ENCODE measurements at places on chromosomes 1 and 21.

GRCh38 chr1:115457289-115457688 is 119.2 kb upstream of the NGF start:
- no peak for DNase-seq

DNA sequence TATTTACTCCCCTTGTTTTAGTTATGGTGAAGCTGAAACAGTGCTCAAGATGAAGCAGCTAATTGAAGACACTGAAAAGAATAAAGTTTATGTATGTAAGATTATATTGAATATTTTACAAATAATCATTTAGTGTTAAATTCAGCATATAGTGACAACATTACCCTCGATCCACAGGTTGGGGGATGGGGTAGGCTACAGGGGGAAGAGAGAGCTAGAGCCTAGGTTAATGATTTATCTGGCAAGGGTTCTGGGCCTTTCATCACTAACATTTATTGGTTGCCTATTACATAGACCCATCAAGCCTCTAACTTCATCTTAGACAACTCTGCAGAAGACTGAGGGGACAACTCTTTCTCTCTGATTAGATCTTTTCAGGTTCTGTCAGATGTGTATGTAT is 21.3 kb downstream of the ZCCHC17 start:
- no peak for DNase-seq

DNA sequence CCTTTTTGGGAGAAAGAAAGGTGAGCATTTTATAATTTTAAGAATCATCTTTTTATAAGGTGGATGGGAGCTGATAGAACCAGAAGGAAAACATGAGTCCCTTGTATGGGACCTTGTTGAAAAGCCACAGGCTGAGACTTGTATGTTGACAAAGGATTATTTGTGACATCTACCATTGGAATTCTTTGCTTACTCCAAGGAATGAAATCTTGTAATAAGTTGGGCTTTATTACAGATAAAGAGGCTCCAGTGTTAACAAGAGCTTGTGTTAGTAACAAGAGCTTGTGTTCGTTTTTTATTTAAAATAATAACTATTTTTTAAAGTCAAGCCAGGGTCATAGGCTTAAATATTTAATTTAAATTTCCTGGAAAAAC is 201.1 kb upstream of the CHRM3 start:
- DNase-seq = no peak

DNA sequence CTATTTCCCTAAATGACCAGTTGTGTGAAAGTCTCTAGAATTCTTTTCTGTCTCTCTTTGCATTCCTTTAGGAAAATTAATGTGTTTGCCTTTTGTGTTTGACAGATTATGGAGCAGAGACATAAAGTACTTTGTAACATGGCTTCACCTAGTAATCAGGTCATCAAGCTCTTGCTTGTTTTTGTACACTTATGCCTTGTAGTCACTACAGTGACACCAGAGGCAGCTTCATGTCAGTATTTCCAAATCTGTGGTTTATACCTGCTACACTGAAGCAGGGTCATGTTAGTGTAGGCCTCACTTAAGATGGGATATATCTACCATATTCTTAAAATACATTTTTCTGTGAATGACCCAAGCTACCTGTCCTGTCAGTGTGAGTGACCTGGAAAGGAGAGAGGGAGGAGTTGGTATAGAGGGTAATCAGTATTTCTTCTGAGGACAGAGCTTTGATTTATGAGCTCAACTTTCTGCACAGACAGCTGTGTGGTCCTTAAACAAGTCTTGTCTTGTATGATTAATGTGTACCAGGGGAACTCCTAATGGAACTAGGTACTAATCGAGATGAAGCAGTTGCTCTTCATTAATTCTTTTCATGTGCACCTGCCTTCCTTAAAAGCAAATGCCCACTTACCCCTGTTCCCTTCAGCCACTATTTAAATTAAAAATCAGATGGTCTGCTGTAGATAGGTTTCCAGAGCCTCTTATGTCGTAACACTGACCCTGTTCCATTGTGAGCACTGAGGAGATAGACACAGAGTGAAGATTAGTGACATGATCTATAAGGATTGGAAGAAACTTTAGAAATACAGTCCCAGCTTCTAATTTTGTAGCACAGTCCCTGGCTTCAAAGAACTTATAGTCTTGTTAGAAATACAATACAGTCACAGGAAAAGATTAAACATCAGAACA is 45.7 kb downstream of the MACO1 start:
- DNase-seq = no peak

- DNase-seq = no peak
Measured at GRCh38 chr21:41809891-41810596, 43.2 kb upstream of the RIPK4 start.

DNA sequence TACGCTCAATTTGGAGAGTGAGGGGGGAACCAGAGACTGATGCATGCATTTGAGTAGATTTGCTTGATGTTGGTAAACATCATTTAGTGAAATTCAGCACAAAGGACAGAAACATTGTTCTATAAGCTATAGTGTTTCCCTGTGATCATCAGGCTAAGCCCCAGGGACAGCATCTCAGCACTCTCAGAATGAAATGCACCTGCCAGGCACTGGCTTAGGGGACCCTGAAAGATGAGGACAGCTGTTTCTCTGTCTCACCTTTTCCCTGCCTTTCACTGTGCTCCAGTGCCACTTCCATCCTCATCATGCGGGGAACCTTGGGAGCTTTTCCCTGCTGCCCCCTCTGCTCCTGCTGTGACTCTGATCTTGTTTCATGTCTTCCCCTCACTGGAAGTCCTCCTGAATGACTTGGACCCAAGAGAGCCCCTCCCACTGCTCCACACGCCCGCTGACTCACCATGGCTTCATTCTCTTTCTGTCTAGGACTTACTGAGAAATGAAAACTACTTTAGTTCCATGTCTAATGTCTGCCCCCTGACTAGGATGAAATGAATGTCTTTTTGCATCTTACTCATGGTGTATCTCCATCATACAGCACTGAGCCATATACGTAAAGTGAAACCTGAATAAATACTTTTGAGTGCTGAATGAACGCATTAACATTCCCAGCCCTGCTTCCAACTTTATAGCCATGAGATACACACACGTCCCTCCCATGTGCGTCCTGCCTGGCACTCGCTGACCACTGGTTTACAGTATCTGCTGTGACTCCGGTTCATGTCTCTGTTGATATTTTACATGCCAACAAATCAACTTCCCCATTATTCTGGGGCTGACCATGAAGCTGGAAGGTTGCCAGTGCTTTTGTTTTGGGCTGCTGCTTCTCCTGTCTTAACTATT is 182.0 kb downstream of the PCP4 start:
- DNase-seq = no peak

DNA sequence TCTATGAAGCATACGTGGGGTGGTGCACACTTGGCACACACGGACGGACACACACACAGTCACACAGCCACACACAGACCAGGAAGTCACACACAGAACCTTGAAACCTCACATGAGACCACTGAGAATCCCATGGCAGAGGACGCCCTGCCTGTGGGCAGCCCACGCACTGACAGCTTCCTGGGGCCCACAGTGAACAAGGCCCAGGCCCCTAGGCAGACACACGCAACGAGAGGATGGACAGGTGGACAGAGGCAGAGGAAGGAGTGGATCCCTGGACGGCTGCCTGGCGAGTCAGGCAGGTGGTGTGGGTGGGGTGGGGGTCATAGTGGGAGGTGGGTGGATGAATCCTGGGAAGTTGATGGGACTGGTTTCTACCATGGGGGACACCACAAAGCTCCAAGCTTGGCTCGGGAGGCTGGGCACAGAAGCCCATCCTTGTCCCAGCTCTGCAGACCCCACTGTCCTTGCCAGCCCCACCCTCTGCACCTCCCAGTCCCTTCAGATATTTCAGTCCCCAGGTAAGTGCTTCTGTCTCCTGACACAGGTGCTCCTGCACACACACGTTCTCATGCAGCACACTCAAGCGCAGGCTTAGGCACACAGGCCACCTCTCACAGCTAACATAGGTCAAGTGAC is 49.1 kb downstream of the WNT9A start:
- DNase-seq = no peak

- no peak for DNase-seq
Measured at GRCh38 chr1:115069659-115070308, 19.5 kb downstream of the TSPAN2 start.

- no peak for DNase-seq
Measured at GRCh38 chr1:160460214-160460642, 59.9 kb downstream of the VANGL2 start.

DNA sequence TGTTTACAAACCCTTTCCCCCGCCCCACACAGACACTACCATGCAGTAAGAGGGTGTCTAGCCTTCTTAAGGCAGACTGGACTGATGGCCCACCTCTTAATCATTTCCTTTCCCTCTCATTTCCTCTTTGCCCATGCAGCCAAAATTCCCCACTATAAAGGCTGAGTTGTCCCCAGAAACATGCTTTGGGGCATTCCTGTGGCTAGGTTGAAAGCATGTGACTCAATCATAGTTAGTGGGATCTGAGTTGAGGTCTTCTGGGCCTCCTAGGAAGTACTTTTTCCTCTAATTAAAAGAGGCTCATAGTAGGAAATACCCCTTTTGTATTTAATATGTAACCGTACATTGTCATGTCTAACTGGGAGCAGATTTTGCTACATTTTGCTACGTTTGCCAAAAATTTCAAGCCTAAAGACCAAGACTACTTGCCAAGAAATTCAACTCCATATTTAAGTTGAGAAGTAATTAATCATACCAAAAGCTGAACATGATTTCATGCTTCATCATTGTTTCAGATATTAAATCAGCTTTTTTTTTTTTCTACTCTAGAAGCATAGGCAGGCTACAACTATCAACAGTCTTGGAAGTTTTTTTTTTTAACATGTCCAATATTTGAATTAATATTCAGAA is 174.7 kb downstream of the ADGRL4 start:
- no peak for DNase-seq

- DNase-seq = no peak
Measured at GRCh38 chr1:156844638-156845037, 14.3 kb downstream of the INSRR start.

GRCh38 chr1:236904892-236905741 is 99.1 kb downstream of the MT1HL1 start:
- DNase-seq = no peak

DNA sequence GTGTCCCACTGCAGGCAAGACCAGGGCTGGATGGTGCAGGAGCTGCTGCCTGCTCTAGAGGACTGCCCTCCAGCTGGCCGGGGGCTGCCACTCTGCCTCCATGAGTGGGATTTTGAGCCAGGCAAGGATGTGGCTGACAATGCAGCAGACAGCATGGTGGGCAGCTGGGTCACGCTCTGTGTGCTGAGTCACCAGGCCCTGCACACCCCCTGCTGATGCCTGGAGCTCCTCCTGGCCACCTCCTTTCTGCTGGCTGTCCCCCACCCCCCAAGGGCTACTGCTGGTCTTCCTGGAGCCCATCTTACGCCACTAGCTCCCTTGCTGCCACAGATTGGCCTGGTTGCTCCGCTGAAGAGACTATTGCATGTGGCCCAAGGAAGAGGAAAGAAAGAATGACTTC is 3.9 kb upstream of the ZSCAN20 start:
- no peak for DNase-seq

- DNase-seq = no peak
Measured at GRCh38 chr1:58732087-58732775, 32.4 kb upstream of the MYSM1 start.

DNA sequence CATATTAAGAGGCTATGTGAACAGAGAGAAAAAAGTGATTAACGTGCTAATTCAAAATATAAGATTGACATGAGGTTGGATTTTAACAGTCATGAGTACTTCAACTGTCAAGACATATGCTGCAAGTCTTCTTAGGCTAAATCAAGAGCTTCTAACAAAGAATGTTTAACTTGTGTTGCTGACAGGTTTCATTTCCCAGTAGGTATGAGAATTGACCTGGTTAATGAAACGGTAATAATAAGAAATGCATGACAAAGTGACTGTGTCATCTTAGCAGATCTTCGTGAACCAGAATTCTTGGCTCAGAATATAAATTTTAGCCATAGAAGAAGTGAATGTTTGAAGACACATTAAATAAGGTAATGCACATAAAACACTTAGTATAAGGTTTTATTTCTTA is 132.6 kb upstream of the PTGFR start:
- no peak for DNase-seq

GRCh38 chr1:99535470-99536164 is 110.3 kb upstream of the PALMD start:
- DNase-seq = no peak
